ENCODE measurements at places on chromosomes 6 and 20.

- DNase-seq = no peak
Measured at GRCh38 chr6:137043710-137044365, 927 bp downstream of the IL20RA start.

GRCh38 chr6:167796192-167796981 is 30.3 kb upstream of the AFDN start:
- no peak for DNase-seq

DNA sequence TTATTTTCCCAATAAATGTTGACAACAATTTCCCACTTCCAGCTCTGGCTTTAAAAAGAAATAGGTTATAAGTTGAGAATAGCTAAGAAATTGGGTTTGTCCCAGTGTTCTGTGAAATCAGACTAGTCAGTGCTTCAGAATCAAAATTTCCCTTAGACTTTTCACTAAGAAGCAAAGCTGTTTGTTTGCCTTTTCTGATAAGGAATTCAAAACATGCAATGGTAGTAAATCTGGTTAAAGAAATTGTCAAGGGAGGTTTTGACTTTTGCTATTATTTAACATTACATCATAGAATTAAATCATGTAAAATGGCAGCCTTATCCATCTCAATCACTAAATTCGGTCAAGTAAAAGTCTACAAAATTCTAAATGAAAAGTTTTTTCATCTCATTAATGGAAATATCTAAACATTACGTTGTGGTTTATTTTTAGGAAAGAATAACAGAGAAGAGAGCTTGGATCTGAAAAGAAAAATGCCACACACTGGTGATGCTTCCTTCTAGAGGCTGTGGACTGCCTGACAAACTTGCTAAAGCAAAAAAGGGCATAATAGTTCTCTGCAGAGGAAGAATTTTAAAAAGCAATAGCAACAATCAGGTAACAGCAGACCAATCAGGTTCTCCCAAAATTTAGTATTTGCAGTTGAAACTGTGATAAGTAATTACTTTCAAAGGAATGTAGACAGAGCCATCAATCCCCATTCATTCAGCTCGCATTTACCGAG is 36.4 kb downstream of the PLAGL1 start:
- no peak for DNase-seq

- no peak for DNase-seq
Measured at GRCh38 chr6:166604328-166604727, 17.9 kb upstream of the RAMACL start.

DNA sequence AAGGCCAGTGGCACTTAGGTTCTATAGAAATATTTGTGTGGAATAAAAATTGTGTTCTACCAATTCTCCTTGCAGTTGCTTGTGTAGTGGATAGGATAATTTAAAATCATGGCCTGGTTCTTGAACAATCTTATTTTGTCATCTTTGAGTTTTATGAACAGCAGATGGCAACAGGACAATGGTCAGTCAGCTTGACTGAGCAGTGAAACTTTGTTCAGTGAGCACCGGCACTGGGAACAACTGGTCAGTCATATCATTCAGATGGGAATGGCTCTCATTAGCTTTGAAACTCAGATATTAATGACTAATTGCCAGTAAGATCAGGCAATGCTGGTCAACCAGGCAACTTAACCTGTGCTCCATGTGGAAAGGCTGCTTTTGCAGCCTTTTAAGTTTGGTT is 129.2 kb downstream of the BCKDHB start:
- no peak for DNase-seq

DNA sequence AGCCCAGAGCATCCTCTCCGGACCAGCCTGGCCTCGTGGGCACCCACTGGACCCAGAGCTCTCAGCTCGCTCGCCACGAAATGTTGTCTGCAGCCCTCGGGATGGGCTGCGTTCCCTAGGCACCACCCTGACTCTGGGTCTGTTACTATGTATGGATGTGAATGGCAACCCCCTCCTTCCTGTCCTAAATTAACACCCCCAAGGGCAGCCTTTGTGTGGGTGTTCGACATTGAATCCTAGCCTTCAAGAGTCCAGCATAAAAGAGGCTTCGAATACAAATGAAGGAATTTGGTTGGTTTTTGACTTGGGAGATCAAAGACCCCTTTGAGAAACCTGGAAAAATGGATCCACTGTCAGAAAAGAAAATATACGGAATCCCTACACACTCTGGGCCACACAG is 86.1 kb downstream of the BMP7 start:
- no peak for DNase-seq

GRCh38 chr20:44209686-44210405 is 725 bp downstream of the OSER1 start:
- DNase-seq = no peak

DNA sequence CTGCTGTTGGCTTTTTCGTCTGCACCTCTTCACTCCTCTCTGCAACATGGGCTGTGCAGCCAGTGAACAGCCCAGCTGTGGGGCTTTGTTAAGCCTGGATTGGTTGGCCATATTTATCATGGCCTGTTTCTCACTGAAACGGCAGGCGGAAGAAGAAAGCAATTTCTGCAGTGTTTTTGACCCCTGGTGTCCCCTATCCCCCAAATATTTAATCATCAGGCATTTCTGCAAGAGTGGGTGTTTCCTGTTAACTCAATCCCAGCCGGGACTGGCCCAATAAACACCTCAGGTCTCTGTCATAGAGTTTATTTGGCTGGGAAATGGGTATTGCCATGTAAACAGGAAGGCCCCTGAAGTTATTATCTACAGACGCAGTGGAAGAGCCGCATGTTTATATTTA is 174.8 kb upstream of the SUPT3H start:
- DNase-seq = no peak

DNA sequence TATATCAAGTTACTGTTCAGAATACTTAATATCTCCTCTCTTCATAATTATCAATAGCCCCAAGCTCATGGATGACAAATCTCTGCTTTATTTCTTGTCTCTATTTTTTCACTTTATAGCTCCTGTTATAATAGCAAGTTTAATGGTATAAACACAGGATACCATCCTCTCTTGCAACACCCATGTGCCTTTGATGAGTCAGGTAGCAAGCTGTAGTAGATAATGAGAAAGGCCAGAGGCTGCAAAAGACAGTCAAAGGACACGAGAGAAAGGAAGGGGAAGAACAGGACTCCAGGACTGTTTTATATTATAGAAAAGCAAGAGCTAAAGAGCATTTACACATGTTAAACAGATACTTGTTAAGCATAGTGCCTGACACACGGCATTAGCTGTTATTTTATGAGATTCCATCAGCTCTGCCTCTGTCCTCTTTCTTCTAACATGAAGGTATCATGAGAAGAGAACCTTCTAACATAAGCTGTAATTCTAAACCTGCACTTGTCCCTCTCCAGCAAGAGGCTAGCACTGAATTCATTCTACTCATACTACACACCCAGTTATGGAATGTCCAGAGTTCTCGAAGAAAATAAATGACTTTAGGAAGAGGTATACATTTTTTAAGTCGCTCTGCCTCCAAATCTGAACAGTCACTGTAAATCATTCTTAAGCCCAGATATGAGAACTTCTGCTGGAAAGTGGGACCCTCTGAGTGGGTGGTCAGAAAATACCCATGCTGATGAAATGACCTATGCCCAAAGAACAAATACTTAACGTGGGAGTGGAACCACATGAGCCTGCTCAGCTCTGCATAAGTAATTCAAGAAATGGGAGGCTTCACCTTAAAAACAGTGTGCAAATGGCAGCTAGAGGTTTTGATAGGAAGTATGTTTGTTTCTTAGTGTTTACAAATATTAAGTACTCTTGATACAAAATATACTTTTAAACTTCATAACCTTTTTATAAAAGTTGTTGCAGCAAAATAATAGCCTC is 45.0 kb downstream of the NT5E start:
- peak; percentile 60 for DNase-seq

GRCh38 chr6:148689168-148689567 is 57.7 kb upstream of the UST start:
- peak; percentile 4 for DNase-seq

GRCh38 chr6:133241086-133241900 is at the start of gene EYA4:
EYA4 (plus strand) TSS chr6:133241357; CDS start chr6:133274781, 33,424 bp downstream.
- DNase-seq = peak; percentile 71

- DNase-seq = peak; percentile 44
Measured at GRCh38 chr6:163415620-163416556, 1.4 kb downstream of the QKI start.

GRCh38 chr6:148557796-148558321 is 189.0 kb upstream of the UST start:
- DNase-seq = peak; percentile 70

DNA sequence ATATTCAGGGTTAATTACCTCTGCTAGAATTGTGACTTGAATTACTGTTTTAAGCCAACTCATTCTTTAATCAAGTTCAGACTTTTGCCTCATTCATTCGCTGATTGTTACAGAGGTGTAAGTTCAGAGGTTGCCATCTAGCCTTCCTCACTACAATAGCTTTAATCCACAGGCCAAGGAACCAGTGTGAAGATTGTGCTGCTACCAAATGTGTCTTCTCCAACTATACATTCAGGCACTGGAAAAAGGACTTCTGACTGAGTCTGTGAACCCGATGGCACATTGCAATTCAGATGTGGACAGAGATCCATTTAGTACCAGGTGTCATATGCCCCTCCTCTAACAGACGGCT is 111.2 kb upstream of the ADGRF1 start:
- no peak for DNase-seq

DNA sequence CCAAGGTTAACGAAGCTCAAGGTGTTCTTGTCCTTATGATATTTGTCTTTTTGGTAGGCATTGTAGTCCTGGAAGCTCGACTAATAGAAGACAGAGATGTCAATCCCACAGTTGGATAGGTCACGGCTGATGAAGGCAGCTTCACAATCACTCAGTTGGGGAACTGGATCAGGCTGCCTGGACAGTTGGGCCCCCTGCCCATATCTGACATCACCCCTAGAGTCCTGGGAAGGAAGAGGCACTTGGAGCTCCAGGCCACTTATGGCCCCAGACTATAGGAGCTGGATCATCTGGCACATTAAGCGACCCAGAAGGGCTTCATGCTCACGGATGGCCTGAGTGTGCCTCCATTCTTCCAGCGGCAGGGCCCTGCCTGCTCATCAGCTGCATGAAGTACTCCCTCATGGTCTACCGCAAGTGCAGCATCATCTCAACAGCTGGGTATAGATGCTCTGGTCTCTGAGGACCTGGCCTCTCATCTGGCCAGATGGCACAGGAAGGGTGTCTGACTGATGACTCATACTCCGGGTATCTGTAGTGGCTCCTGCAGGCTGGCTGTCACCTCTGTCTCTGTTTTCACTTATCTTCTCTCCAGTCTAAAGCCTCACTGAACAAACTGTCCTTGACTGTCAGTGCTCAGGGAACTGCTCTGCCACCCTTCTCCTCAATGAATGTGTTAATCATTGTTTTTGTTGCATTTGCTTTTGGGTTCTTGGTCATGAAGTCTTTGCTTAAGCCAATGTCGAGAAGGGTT is 29.2 kb upstream of the SSR1 start:
- peak; percentile 24 for DNase-seq

DNA sequence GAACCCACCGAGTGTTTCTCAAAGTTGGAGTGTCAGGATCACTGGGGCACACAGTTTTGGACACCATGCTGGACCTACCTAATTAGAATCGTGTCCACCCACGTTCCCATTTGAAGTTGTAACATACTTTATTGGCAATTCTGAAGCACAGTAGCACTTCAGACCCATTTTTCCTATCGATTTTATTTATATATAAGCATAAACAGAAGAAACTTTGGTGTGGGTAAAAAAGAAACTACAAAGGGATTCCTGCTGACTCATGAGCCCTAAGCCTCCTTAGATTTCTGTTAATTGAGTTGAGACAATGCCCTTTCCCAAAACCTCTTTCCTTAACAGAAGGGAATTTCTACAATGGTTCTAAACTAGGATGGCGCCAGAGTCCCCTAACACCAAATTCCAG is 398.0 kb downstream of the CDKAL1 start:
- DNase-seq = no peak

- no peak for DNase-seq
Measured at GRCh38 chr6:85452441-85452881, 2.6 kb downstream of the NT5E start.

DNA sequence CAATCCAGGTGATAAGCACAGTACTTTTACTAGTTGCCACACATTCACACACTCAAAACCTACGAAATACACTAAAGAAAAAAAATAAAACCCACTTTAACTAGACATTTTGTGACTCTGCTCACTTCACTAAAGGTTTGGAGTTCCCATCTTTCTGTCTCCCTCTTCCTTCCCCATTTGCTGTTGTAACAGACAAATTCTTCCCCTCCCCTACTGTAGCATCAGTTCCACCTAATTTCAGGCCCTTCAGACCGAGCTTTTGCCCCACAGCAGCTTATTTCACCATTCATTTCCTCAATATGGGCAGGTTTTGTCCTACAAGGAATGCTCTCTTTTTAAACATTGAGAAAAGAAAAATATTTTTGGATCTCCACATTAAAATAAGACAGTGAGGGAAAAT is 31.3 kb upstream of the MRAP2 start:
- no peak for DNase-seq

- no peak for DNase-seq
Measured at GRCh38 chr20:21618759-21619416, 86.6 kb upstream of the PAX1 start.

- DNase-seq = no peak
Measured at GRCh38 chr6:97917369-97917768, 634.4 kb upstream of the MMS22L start.

- no peak for DNase-seq
Measured at GRCh38 chr6:4905826-4906225, 98.0 kb downstream of the RPP40 start.
